ENCODE measurements at places on chromosomes 5 and 9.

GRCh38 chr5:142491679-142492078 is 166.9 kb upstream of the SPRY4 start:
- DNase-seq, result no peak

GRCh38 chr9:36903541-36904435 is 130.3 kb downstream of the PAX5 start:
- peak; percentile 41 for DNase-seq

DNA sequence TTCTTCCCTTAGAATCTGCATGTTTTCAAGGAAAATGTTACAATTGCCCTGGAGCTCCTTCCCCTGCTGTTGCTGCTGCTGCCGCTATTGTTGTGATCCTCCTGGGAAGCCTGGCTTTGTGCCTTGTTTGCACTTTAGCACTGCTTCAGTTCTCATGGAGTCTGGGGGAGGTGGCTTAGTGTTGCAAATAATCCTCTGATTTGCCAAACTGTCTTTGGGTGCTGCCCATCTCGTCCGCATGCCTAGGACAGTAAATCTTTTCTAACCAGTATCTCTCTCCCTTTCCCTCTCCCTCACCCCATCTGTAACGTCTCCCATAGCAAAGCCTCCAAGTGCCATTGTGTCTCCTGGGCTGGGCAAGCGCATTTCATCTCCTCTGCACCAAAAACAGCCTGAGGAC is 30.3 kb downstream of the FAM240B start:
- DNase-seq, result no peak

DNA sequence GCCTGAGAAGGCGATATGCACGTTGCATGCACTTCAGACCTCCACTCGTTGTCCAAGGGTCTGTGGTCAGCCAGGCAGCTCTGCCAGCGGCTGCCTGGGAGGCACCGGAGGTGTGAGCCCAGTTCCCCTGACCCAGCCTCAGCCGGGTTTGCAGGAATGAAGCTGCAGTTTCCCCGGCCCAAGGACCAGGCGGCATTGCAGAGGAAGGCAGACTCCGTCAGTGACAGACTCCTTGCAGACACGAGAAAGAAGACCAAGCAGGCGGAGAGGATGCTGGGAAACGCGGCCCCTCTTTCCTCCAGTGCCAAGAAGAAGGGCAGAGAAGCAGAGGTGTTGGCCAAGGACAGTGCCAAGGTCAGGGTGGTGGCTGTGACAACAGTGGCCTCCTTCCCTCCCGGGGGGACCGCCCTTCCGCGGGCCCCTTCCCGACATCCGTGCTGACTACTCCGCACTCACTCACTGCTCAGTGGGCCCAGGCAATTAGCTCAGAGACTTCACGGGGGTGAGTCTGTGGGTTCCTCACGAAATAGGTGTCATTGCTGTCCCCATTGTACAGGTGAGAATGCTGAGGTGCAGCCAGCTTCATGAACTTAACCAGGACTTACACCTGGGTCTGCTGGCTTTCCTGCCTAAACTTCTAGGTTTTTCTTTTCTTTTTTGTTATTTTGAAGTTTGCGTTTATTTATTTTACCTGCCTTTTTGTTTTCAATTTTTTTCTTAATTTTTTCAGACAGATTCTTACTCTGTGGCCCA is 10.8 kb upstream of the AIF1L start:
- DNase-seq, result no peak

DNA sequence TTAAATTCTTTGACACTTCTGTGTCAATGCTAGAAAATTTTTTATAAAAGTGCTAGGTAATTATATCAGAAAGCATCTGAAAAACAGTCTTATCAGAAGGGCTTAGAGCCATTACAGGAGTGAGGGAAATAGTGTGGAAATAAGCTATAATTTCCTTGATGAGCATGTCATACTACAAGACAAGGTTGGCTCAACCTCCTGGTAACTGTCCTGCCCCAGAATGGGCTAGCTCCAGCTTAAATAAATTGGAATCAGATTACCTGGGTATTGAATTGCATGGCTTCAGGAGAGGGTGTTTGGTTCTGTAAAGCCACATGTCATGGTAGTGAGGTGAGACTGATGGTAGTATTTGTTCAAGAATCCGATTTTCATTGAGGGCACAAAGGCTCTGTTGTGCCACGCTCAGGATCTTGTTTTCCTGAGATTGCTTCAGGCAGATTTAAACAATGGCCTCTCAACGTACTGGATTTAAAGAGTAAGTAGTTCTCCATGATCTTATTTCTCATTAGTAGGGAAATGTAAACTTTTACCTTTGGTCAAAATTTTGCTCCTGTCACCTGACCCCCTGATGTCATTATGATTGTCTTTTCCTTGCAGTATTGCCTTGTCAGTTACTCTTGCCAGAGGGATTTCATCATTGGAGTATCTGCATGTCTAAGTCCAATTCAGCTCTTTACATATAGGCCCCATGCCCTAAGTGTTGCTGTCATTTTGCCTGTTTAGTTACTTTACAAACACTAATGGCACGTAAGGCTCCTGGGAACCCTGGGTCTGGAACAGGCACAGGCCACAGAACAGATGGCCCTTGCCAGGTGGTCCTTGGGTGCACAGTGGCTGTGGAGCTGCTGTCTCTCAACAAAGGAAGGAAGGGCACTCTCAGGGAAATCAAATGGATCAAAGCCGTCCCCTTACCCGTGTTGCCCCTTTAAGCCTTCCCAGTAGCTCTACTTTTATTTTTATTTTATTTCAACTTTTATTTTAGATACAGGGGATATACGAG is 21.3 kb downstream of the TRIO start:
- DNase-seq, result no peak

DNA sequence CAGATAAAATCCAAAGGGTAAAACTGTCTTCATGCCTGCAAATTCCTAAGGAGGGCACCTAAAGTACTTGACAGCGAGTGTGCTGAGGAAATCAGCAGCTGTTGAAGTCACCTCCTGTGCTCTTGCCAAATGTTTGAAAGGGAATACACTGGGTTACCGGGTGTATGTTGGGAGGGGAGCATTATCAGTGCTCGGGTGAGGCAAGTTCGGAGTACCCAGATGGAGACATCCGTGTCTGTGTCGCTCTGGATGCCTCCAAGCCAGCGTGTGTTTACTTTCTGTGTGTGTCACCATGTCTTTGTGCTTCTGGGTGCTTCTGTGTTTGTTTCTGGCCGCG is 727 bp upstream of the ADRB2 start:
- DNase-seq, result no peak

DNA sequence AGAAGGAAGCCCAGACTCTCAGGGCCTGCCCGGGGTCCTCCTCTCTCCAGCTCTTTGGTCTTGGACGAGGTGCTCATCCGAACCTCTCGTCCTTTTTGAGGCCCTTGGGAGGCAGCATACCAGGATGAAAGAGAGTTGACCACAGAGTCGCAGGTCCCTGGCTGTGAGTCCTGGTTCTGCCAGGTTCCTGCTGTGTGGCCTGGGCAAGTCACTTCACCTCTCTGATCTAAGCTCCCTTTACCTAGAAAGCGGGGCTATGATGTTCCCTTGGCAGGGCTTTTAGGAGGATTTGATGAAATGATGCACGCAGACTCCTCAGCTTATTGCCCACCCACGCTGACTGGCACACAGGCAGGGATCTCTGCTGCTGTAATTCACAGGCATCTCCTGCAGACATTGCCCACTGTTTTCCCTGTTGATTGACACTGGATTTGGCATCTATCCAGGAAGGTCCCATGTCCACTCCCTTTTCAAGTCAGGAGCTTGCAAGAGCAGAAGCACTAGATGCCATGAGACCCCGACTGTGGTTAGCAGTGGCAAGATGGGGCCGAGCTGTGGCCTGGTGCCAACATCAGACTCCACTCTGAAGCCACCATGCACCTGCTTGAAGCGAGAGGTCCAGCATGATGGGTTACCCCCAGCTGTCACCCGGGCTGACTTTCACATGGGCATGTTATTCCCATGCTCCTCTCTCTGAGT is 71.5 kb downstream of the MACROH2A1 start:
- DNase-seq, result no peak

GRCh38 chr5:172720655-172721054 is 50.3 kb downstream of the DUSP1 start:
- DNase-seq, result no peak

DNA sequence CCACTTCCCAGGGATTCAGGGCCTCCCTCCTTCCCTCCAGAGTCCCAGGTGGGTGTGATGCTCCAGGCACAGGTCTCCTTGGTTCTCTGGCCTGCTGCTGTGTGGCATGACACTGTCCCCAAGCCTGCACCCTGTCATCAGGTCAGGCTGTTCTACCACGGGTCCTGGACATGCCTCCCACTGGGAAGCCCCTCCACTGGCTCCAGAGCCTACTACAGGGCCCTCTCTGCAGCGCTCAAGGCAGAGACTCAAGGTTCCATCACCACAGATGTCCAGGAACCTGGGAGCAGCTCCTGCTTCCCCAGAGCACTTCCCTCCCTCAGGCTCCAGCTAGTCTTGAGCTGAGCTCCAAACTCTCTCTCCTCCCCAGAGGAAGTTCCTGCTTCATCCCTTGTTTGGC is 237.3 kb downstream of the PBX3 start:
- DNase-seq, result no peak

All from stimulated activated CD4-positive, alpha-beta T cell treated with anti-CD3 and anti-CD28 coated beads, Interleukin-2, amount 100 ng/mL, for 48 hours (primary cell).